ENCODE measurements at places on chromosomes 3 and 15.

DNA sequence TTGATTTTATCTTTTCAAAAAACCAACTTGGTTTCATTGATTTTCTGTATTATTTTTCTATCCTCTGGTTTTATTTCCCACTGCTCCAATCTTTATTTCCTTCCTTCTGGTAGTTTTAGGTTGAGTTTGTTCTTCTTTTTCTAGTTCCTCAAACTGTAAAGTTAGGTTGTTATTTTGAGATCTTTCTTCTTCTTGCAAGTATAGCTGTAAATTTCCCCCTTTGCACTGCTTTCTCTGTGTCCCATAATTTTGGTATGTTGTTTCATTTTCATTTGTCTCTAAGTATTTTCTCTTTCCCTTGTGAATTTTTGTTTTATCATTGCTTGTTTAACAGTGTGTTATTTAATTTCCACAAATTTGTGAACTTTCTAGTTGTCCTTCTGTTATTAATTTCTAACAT is 120.0 kb downstream of the PLD1 start:
- no peak for DNase-seq

DNA sequence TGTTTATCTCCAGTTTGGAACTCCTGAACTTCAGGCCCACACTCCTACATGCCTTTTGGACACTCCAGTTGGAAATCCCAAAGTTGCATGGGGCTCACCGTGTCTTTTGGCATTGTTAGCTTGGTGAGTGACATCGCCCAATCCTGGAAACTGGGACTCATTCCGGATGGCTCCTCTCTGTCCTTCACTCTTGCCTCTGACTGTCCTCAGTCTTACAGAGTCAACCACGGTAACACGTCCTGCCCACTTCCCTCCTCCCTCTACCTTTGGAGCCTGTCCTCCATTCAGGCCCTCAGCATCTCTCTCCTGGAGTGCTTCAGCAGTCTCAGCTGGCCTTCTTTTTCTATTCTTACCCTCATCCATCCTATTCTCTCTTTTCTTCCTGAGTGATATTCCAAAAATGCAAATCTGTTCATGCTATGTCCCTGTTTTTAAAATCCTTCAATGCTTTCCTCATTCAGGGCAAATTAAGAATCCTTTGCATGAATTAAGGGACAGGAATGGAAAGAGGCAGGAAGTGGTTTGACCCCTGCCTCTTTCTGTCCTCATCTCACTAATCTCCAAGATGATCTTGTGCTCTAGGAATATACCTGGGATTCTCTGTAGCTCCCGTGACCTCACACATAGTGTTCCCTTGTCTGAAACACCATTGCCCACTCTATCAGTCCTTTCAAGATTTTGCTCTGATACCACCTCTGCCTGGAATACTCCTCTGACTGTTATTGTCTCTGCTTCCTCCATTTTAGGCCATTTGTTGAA is 42.5 kb downstream of the LPP start:
- DNase-seq: no peak

DNA sequence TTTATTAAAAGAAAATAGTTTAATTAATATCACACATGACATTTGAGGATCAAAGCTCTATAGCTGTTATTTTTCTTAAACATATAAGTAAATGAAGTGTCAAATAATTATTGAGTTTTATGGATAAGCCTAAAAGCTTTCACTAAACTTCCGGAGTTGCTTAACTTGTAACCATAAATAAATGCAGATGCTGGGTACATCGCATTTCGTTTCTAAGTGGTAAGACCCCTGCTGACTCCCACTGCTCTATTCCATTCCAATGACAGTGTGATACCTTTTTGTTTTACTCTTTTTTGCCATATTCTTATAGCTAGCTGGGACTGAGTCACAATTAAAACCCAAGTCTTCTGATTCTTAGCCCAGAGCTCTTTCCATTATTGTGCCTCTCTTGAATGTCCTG is 411.1 kb downstream of the SOX2 start:
- DNase-seq: no peak

GRCh38 chr3:124992041-124992440 is 57.5 kb upstream of the MUC13 start:
- no peak for DNase-seq

GRCh38 chr15:70051948-70052633 is 45.6 kb downstream of the TLE3 start:
- DNase-seq: no peak

DNA sequence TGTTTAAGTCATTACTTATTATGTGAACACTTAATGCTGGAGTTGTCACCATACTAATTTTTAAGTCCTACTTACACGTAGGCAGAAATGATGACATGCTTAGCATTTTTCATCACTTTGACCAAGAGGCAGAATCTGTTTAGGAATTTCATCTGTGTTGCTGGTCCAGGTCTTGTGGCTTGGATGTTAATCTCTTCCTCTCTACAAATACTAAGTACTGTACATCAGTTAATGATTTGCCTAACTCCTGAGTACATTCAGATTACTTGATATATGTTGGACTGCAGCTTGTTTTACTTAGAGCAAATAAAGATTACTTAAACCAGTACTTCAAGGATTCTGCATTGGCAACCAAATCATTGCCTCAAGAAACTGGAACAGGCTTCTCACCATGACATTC is 8.6 kb downstream of the SNRK start:
- DNase-seq: no peak

GRCh38 chr3:45965253-45965652 is 22.0 kb downstream of the CXCR6 start:
- DNase-seq: no peak

DNA sequence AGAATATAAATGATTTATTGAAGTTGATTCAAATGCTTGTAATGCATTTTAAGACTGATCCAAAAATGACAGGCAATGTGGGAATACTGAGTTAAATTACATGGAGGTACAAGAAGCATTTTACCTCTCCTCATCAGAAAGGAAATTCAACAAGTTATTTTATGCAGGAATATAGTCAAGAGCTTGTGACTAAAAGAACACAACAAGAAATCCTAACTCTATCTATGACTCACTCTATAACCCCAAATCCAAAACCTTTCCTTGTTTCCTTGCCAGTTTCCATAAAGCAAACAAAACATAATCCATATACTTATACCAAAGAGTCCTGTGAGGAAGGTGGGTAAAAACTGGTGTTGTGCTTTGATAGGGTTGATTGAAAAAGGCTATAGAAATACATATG is 30.8 kb downstream of the SIN3A start:
- no peak for DNase-seq

DNA sequence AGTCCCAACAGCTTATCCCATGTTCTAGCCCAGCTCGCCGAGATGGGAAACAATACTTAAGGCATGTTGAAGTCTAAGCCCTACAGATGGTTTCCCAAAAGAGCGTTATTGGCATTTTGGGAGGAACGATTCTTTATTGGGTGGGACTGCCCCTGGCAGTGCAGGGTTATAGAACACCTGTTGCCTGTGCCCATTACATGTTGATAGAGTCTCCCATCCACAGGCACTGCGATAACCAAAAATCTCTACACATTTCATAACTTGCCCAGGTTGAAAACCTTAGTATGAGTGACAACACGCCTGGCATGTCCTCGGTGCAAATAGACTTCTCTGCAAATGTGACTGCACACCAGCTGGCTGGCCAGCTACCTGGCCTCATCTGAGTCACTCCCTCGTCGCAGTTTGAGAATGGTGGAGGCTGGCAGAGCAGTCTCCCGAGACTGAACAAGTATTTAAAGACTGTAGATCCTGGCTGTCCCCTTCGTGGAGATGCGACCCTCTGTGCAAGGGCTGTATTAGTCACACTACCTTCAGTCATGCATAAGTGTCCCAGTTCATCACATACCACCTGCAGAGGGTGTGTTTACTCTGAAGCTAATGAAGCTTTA is 18.7 kb downstream of the ZNF80 start:
- no peak for DNase-seq

DNA sequence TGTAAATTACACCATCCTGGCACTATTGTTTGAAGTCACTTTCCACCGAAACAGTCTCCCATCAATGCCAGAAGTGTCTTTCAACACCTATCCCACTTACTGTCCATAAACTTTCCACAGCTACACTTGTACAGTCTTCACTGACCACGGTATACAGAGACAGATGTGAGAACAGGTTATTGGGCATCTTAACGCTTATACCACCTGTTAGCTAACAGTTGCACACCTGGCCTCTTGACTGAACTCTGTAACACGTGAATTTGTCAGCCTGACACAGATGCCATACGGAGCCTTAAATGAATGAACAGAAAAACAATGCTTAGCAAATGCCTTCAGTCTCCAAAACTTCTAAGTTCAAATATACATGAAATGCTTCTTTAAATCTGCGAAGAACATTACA is 440.5 kb downstream of the SHQ1 start:
- no peak for DNase-seq

GRCh38 chr3:159390656-159391212 is 588.9 kb downstream of the MFSD1 start:
- no peak for DNase-seq

- DNase-seq: no peak
Observed at GRCh38 chr3:134797741-134798451, 2.8 kb downstream of the EPHB1 start.

DNA sequence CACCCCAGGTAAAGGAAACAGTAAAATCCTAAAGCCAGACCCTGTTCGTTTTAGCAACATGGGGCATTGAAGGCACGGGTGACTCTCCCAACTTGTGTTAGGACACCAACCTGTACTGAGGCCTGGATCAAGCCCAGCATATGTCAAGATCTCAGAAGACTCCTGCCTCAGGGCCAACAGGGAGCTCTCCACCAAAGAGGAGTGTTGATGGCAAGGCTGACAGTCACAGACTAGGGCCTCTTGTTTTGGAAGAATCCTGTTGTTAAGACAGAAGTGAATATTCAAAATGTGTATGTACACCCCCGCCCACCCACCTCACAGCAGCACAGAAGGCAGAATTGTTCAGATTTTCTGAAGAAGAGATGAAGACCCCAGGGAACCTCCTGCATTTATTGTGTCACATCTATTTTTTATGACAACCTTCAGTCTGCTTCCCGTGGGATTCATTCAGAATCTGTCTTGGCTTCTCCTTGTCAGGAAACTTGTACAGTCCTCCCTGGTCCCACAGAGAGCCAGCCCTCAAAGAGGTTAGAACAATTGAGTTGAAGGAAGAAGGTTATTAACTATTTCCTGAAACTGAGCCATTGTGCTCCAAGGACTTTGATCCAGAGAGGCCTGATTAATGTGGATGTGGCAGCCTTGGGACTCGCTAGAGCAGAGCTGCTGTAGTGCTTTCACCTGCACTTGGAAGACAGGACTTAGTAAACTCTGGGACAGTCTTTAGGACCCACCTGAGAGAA is 61.7 kb upstream of the PLXNA1 start:
- DNase-seq: no peak

DNA sequence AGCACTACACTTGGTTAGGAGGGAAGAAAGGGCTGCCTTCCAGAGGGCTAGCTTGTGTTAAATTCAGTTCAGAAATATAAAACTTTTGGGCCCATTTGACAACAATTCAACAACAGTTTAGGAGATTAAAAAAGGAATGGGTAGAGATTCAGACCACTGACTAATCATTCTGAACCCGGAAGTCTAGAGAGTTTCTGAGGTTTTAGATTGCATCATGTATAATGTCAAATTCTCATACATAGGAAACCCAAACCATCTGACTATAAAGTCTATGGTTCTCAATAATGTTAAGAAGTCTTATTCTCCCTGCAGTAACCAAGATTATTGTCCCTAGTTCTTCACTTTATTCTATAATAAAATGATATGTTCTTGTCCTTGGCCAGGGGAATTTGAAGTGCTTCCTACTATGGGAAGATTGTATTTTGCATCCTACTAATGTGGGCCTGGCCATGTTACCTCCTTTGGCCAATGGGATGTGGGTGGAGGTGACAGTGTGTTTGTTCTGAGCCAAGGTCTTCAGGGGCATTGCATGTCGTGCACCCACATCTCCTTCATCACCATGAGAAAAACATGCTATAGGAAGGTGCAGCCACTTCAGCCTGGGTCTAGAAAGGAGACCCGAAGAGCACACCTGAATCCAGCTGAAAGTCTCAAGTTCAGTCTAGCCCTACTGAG is 66.4 kb upstream of the CCNL1 start:
- DNase-seq: no peak

- DNase-seq: peak; percentile 77
Observed at GRCh38 chr3:102661707-102662497, 227.1 kb downstream of the ZPLD1 start.

GRCh38 chr3:10532939-10533736 is 27.8 kb upstream of the ATP2B2 start:
- DNase-seq: no peak

- DNase-seq: no peak
Observed at GRCh38 chr3:67524046-67524445, 130.4 kb downstream of the SUCLG2 start.

- DNase-seq: peak; percentile 90
Observed at GRCh38 chr3:149971403-149972075, 844 bp upstream of the PFN2 start.

DNA sequence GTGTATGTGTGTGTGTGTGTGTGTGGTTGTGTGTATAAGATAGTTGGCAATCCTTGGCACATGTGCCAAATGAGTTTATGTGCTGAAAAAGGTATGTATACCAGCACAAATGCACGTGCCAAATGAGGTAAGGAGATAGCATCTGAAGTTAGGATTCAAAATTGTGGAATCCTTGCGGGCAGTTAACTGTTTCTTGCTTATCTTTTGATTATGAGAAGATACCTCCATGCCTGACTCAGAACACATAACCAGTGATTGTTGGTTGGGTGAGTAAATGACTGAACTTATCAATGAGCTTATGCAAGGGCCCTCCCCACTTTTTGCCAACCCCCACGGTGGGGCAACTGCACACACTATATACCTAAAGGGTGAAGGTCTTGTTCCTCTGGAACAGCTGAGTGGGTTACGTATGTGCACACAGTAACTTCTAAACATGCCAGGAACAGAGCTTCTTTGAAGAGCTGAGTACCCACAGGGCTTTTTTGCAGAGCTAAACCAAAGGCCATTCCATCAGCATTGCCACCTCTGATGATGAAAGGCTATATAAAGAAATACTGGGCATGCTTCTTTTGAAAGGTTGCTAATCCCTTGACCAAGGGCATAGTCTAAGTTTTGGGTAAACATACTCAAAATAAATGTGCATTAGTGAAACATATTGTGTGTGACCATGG is 60.1 kb downstream of the MEIS2 start:
- no peak for DNase-seq

GRCh38 chr3:56795097-56795828 is 6.5 kb downstream of the ARHGEF3 start:
- no peak for DNase-seq

- DNase-seq: peak; percentile 95
Observed at GRCh38 chr3:196219194-196219969, 3.0 kb downstream of the SLC51A start.

DNA sequence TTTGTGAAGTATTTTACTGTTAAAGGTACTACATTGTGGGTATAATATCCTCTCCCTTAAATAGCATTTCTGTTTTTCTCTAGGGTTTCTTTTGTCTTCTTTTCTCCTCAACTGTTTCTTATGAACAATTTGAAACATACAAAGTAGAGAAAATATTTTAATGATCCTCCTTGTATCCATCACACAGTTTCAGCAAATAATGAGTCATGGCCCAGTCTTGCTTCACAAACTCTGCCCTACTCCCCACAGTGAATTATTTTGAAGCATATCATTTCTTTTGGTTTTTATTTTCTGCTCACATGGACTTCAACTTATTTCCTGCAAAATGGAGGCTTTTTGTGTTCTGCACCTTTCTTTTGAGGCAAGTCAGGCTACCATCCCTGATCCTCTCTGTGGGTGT is 6.1 kb upstream of the SCAANT1 start:
- no peak for DNase-seq

Data from COR-L47 (cell line).